Glomerular endothelial cell (primary cell): ENCODE measurements at places on chromosomes 5 and 9. TPM values are rescaled to one million over a fixed set of nuclear protein-coding genes. Genes with fewer than 3 reads are reported as not detected.
A peak's percentile ranks its signal among the peaks of the same experiment; 100 is the strongest.

Gene GABRP
- total RNA-seq, result 0.29 and 0.41 TPM in 2 replicates

GRCh38 chr9:95264954-95265615 is 52.4 kb downstream of the FANCC start:
- DNase-seq, result no peak

Gene SLC6A18
- total RNA-seq, result not detected in 2 replicates

DNA sequence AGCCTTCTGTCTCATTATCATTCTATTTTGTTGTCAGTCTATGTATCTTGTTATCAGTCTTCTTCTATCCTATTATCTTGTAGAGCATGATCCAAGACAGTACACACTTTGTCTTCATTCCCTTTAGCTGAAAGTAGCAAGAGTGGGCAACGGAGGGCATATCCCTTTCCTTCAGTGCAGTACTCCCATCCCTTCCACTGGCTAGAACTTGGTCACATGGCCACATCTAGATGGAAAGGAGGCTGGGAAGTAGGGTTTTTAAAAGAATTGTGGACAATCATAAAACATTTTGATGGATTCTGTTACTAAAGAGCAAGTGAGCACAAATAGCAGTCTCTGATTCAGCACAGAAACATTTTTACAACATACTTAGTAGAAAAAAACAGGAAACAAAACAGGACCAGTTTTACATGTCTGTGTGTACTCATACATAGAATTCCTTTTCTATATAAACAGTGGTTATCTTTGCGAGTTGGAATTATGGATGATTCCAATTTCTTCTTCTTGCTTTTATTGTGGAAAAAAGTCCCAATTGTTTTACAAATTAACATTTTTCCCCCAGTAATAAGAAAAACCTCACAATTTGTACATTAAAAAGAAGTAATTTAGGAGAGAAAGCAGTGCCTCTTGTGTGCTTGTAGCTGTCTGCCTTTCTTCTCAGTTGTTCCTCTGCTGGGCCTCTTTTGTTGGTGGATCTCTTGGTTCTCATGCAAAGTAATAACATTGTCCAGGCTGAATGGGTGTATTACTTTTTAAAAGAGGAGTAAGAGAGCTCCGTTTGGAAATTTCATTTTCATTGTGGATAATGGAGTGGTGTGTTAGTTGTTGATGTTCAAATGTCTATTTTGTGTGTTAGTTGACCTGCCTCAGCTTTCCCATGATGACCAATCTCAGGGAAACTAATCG is 410.9 kb upstream of the TRPC7 start:
- no peak for DNase-seq

Gene SLC46A2
- total RNA-seq, result not detected in 2 replicates

DNA sequence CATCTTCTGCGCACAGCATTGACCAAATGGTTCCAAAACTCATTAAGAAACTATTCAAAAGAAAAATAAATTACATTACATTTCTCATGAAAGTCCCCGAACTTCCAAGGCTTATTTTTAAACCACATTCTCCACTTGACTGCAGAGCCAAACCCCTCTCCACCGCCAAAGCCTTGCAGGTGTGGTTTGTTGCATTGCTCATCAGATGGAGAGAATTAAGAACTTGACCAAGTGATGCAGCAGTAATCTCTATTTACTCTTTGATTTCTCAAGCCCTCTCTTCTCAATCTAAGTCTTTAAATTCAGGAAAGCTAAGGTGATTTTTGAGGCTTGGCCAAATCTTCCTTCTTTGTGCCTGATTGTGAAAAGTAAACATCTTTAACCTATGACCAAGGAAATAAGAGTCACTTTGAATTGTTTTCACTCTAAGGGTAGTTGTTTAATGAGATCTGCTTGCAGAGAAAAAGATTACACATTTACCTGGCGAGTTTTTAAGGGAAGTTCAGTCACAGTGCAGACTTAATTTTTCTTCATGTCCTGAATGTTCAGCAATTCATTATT is 290.5 kb upstream of the ITGA1 start:
- no peak for DNase-seq

Gene PCDHAC1
- 0.06 TPM in 1 of 2 replicates, not detected in the other for total RNA-seq

Gene FUT7
- total RNA-seq, result not detected in 2 replicates

GRCh38 chr5:168471785-168472184 is 14.5 kb upstream of the RARS1 start:
- no peak for DNase-seq

- no peak for DNase-seq
Observed at GRCh38 chr9:131657940-131658339, 81.9 kb downstream of the RAPGEF1 start.

Gene PKD2L2
- not detected in 2 replicates for total RNA-seq

Gene SMIM23
- total RNA-seq, result not detected in 2 replicates

Gene GNG10
- total RNA-seq, result 50.9 and 65.7 TPM in 2 replicates

DNA sequence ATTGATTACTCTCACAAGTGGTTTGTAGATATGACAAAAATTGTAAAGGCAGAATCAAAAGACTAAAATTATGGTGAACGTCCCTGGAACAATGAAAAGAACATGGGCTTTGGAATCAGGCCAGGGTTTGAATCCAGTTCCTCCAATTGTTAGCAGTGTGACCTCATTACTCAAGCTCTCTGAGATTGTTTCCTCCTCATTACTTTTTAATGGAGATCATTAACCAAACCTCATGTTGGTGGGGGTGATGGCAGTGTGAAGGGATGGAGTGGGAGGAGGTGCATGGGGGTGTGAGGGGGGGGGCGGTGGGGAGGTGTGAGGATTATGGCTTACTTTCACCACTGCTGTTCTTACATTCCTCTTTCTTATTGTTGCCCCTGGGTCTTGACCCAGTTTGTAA is 44.1 kb upstream of the FOXE1 start:
- DNase-seq, result peak; percentile 65

Gene GPRIN1
- 12.3 and 13.1 TPM in 2 replicates for total RNA-seq

DNA sequence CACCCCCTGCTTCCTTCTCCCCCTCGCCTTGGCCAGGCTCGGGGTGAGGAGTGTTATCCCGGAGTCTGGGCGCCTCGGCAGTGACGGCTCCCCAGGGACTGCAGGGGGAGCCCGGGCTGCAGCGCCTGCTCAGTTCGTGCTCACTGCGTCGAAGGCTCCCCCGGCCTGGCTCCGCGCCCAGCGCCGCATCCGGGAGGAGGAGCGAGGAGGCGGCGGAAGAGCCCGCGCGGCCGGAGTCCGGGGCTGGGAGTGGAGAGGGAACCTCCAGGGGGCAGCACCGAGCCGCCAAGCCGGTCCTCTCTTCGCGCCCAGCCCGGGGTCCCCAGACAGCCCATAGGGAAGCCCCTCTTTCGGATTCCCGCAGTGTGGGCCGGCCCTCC is 1.3 kb upstream of the EGR1 start:
- no peak for DNase-seq

Gene MYOT
- total RNA-seq, result not detected in 2 replicates

DNA sequence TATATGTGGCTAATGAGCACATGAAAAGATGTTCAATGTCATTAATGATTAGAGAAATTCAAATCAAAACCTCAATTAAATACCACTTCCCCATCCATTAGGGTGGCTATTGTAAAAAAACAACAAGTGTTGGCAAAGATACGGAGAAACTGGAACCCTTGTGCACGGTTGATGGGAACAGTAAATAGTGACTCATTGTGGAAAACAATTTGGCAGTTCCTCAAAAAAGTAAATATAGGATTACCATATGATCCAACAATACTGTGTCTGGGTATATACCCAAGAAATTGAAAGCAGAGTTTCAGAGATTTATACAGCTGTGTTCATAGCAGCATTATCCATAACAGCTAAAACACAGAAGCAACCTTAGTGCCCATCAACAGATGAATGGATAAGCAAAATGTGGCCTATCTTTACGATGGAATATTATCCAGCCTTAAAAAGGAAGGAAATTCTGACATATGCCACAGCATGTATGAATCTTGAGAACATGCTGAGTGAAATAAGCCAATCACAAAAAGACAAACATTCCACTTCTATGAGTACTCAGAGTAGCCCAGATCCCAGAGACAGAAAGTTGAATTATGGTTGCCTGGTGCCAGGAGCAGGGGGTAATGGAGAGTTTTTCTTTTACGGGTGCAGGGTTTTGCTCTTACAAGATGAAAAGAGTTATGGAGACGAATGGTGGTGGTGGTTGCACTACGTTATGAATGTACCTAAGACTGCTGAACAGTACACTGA is 41.4 kb upstream of the LRRC14B start:
- DNase-seq, result peak; percentile 42

- peak; percentile 22 for DNase-seq
Observed at GRCh38 chr9:5895782-5896181, 5.1 kb downstream of the MLANA start.

DNA sequence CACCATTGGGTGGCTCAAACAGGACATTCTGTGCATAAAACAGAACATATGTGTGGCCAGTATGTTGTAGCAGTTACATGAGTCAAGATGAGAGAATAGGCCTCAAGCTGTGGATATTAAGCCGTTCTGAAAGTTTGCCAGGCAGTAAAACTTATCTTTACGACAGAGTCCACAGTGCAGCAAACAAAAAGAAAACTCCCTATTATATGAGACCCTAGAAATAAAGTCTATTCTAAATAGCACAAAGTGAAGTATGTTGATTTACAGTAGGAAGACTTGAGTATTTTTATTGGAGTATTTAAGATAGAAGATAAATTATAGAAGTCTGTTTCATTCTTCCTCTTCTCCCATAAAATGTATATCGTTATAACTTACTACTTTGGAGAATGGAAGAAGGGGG is 271.5 kb downstream of the ADGRV1 start:
- DNase-seq, result no peak

GRCh38 chr5:168726342-168726741 is 147.2 kb upstream of the PANK3 start:
- DNase-seq, result no peak

Gene IL4
- total RNA-seq, result not detected in 2 replicates

DNA sequence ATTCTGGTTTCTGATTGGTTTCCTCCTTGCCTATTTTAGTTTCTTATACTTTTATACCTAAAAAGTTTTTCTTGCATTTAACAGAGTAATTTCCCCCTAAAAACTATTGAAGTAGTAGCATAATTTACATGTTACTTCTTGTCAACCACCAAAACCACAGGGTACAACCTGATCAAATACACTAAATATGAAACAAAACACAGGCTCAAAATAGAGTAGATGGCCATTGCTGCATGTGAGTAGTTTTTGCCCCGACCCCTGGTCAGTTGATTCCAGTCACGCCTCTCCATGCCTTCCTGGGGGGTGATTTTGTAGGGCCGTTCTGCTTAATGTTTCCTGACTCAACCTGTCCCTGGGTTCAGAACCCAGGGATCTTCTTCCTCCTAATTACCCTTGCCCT is 101.8 kb downstream of the TLE4 start:
- no peak for DNase-seq

- DNase-seq, result no peak
Observed at GRCh38 chr5:94540856-94541494, 77.4 kb downstream of the KIAA0825 start.

DNA sequence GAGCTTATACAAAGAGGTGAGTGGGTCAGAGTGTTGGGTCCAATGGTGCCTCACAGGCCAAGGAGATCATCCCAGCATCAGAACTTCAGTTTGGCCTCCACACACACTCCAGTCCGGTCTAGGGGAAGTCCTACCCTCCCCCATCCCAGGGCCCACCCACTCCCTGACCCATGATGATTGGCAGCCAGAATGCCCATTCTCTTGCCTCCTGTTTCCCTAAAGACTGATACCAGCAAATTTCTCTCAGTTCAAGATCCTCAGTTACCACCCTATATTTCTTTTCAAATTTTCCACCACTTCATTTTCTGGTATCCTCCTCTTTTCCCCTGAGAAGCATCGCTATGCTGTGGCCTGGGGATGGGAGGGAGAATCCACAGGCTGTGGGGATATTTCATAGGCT is 21.9 kb downstream of the DRD1 start:
- DNase-seq, result no peak

Gene C5orf47
- not detected in 2 replicates for total RNA-seq

Gene HAVCR2
- total RNA-seq, result not detected in 2 replicates

GRCh38 chr9:6304232-6304631 is 23.9 kb upstream of the TPD52L3 start:
- DNase-seq, result no peak

- peak; percentile 61 for DNase-seq
Observed at GRCh38 chr9:21465859-21466518, 16.1 kb downstream of the IFNE start.

DNA sequence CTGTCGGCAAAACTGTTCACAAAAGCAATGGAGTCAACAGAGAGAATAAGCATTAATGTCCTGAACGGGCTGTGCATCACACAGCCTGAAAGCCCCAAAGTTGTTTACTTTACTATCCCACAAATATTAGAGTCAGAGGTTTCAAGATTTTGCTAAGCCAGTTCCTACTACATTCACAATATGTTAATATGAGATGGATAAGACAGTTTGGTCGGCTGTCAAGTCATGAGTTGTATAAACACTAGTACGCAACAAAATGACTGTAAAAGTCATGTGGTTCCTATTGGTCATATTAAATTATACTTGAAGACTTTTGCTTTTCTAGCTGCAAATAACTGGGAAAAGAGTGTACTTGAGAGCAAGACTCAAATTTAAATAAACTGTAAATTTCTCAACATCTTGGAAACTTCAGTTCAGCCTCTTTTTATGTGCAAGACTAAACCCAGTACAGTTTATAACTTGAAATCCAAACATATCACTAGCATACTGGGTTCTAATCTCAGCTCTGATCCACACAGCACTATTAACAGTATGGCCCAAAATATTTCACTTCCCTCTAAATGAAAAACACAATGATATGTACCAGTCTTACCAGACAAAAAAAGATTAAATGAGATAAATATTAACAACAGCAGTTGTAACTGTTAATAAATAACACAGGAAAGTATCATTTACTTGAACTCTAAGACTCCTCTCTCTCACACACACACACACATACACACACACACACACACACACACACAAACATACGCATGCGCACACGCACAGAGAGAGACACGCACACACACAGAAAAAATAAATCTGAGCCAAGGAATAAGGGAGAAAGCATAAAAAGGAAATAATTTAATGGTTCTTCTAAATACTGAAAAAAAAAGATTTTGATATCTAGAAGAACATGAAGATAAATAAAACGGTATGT is 33.1 kb downstream of the FANCC start:
- no peak for DNase-seq

GRCh38 chr5:160198841-160199409 is 30.4 kb upstream of the FABP6 start:
- no peak for DNase-seq

- no peak for DNase-seq
Observed at GRCh38 chr5:127518319-127518621, 830 bp downstream of the PRRC1 start.

Gene OBP2B
- not detected in 2 replicates for total RNA-seq

Gene PTGES
- total RNA-seq, result 1.1 TPM in 1 of 2 replicates, not detected in the other

DNA sequence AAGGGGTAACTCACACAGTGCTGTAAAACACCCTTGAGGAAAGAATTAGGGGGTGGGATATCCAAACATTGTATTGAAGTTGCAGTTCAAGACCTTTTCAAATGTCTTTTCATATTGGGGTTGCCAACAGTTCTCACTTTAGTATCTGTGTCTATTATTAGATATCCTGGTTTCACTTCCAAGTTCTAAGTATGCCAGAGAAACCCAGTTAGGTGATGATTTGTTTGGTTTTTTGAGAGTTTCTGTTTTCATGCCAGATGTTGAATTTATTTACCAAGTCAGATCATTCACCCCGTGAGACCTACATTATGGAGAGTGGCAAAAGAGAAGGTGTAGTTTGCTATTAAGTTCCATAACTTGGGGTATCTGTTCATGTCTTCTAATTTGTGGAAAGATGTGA is 64.5 kb downstream of the C9orf152 start:
- no peak for DNase-seq

- DNase-seq, result no peak
Observed at GRCh38 chr5:42514754-42515153, 91.5 kb downstream of the GHR start.

Gene SPATA31A3
- total RNA-seq, result not detected in 2 replicates

- DNase-seq, result no peak
Observed at GRCh38 chr5:2519153-2519552, 232.3 kb downstream of the IRX2 start.

Gene RMI1
- 4.8 and 8.0 TPM in 2 replicates for total RNA-seq

GRCh38 chr5:27708534-27708933 is 670.1 kb upstream of the CDH9 start:
- DNase-seq, result no peak

Gene RPL7A
- 1,807 and 2,930 TPM in 2 replicates for total RNA-seq
